ENCODE measurements at places on chromosomes 4 and X.

DNA sequence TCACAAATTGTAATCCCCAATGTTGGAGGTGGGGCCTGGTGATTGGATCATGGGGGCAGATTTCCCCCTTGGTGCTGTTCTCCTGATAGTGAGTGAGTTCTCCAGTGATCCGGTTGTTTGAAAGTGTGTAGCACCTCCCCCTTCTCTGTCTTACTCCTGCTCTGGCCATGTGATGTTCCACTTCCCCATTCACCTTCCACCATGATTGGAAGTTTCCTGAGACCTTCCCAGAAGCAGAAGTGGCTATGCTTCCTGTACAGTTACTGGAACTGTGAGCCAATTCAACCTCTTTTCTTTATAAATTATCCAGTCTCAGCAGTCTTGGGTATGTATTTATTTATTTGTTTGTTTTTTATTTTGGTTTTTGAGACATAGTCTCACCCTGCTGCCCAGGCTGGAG lies 143.2 kb downstream of the CPE start:
- no peak for DNase-seq

- no peak for DNase-seq
These were observed 23.2 kb upstream of the CCSER1 start for GRCh38 chr4:90103991-90104390.

DNA sequence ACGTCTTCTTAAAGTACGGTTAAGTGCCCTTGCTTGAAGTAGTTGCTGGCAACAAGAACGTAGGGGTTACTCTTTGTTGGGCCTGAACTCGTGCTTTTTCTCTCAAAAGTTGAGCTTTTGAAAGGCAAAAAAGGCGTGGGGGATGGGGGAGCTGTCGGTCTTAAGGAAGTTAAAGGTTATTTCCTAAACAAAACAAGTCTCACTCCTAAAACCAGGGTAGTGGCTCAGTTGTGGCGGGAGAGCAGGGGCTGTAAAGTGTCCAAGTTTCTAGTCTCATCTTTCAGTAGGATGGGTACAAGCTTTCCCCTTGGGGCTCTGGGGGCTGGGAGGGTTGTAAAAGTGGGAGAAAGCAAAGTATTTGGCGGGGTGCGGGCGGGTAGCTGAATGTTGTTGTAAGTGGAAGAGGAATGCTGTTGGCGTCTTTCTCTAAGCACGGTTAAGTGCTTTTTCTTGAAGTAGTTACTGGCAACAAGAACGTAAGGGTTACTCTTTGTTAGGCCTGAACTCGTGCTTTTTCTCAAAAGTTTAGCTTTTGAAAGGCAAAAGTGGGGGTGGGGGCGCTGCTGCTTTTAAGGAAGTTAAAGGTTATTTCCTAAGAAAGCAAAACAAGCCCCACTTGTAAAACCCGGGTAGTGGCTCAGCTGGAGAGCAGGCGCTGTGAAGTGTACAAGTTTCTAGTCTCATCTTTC lies 904 bp upstream of the WDR1 start:
- no peak for DNase-seq

GRCh38 chrX:142804085-142804484 lies 221.6 kb upstream of the SPANXN4 start:
- no peak for DNase-seq

GRCh38 chr4:173259310-173259709 lies 74.8 kb downstream of the HMGB2 start:
- no peak for DNase-seq

DNA sequence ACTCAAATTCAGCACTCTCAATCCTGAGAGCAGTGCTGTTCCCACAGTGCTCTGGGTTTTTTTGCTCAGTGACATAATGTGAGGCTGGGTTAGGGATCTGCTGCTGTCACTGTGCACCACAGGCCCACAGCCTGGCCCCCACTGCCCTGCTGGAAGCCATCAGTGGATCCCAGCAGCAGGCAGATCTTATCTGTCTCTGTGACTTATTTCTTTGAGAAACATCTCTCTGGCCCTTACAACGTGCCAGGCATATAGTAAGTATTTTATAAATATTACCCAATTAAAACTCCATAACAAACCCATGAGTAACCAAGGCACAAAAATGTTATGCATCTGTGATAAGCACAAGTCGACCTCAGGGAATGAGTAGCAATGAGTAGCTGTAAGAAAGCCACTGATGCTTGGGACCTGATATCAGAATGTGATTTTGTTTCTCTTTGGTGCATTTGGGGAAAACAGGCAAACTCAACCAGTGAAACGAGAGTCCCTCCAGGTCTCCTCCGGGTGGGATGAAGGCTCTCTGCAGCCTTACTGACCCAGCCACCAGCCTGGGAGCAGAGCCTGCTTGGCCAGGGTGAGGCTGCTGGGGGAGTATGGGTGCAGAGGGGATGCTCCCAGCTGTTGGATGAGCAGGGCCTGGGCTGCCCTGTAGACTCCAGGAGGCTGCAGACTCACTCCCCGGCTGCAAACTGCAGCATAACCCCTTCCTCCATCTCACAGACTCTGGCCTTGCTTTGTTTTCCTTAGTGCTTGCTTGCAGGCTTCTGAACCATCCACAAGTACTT lies 172.7 kb upstream of the LNX1 start:
- peak; percentile 83 for DNase-seq

DNA sequence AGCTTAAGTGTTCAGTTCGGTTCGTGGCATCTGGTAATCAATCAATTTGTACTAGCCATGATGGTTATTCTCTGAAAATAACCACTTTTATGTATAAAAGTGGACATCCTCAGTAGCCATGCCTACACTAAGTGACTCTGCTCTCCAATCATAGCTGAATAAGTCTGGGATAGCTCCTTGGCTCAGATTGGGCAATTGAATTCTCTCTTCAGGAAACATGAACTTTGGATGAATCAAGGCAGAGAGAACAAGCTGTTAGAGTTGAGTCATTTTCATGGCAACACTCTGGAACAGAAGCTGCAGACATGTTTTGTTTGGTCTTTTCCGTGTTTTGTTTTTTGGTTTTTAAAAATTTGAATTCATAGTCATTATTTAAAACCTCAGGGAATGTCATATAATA lies 66.8 kb upstream of the TMEM164 start:
- DNase-seq = no peak

GRCh38 chr4:47463235-47463956 lies at the start of gene COMMD8:
Gene COMMD8 (minus strand): TSS chr4:47463702. CDS start chr4:47463651, 51 bp downstream.
- peak; percentile 97 for DNase-seq

DNA sequence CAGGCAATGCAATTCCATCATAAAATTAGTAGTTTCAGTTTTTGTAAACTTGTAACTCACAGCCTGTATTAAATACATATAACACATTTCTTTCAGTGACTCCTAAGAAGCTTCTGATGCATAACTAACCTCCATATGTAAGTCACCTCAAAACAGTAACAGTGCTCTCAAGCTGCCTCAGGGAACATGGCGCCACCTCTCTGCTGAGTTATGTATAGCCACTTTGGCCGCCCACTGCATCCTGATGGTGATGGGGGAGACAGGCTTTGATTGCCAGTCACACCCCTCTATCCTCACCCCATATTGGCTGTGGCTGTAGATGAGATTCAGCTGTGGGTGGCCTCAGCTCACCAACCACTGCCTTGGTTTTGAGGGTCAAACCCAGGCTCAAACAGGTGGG lies 54.3 kb downstream of the LRBA start:
- DNase-seq = peak; percentile 18

DNA sequence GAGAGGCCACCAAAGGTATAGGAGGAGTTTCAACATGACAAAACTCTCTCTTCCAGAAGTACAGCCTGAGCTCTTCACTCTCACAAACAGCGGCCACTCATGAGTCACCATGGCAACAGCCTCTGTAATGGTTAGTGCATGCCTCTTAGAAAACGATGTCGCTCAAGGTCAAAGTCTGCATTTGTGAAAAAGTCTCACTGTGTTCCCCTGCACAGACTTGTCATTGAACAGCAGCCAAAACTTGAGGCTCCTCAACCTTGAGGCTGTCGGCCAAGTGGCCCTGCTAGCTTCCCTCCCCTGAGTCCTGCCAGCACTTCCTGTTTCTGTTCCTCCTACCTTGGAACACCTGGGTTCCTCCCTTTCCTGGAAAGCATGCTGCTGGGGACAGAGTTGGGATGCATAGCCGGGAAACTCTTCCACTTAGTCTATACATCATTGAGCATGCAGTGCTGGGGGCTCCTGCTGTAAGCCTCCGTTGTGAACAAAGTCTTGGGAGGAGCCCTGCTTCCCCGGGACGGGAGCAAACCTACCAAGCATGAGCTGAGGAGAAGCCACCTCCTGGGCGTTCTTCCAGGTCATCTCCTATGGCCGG lies 66.6 kb downstream of the ING2 start:
- DNase-seq = no peak

DNA sequence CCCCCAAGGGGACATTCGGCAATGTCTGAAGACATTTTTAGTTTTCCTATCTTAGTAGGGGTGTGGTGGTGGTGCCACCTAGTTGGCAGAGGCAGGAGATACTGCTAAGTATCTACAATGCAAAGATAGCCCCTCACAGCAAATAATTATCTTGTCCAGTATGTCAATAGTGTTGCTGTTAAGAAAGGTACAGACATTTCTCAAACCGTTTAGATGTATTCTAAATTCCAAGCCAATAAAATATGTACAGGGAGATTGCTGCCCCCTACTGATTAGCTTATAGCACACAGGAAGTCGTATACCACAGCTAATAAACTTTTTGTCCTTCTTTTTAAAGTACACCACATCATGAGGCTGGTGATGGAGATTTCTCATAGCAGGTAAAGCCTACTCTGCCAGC lies 260.5 kb downstream of the TMA16 start:
- DNase-seq = no peak

DNA sequence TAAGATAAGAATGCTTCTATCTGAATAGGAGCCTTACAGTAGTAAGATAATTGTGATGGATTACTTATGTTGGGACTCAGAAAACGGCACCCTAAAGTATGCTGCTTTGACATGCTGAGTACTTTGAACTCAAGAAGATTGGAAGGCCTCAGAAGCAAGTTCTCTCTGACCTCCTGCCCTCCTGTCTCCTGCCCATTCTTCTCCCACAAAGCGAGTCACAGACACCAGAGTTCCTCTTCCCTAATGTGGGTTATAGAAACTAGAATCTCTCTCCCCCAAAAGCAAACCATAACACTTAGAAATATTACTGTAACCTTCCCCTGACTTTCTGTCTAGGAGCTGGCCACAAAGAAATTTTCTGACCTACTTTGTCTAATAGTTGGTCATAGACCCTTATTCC lies 76.5 kb downstream of the DDIT4L start:
- DNase-seq = no peak

DNA sequence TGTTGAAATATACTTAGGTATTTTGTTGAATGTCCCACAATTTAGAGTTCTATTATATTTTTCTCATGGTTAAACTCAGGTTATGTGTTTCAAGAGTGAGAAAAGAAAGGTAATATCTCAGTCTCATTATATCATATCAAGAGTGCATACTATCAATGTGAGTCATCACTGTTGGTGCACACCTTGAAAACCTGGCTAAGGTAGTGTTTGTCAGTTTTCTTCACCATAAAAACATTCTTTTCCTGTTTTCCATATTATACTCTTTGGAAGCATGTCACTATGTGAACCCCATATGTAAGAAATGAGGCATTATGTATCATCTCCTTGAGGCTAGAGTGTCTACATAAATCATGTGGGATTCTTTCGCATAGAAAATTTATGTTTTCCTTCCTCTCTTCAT lies 307.6 kb upstream of the CTSO start:
- DNase-seq = no peak

DNA sequence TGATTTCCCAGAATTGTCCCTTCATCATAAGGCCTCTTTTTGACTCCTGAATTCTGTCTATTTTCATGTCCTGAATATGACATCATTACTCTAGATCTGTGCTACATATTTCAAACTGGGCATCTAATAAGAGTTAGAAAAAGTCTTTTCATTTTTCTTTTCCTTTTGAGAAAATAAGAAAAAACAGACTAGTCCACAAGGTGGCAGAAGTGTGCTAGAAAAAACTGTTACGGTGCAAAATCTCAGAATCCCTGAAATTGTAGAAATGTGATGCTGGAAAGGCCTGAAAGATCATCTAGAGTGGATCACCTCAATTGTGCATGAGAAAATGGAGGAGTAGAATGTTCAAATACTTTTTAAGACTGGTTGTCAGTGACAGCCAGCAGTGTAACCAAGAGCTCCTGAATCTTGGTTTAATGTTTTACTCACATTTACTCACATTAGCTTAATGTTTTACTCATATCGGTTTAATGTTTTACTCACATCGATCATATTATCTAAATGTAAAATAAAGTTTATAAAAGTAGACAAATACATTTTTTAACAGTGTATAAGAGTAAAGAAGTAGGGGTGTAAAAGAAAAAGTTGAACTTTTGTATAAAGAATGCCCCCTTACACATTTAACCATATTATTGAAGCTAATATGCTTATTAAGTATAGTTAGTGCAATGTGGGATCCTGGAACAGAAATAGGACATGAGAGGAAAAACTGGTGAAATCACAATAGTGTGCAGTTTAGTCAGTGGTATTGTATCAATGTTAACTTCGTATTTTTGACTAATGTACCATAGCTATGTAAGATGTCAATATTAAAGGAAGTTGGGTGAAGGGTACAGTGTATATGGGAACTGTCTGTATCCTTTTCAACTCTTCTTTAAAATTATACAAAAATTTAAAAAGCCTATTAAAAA lies 15.2 kb downstream of the ASB11 start:
- peak; percentile 38 for DNase-seq

GRCh38 chrX:133586443-133586842 lies 171.2 kb upstream of the GPC4 start:
- DNase-seq = no peak

GRCh38 chr4:142550965-142551364 lies 295.1 kb downstream of the INPP4B start:
- no peak for DNase-seq

DNA sequence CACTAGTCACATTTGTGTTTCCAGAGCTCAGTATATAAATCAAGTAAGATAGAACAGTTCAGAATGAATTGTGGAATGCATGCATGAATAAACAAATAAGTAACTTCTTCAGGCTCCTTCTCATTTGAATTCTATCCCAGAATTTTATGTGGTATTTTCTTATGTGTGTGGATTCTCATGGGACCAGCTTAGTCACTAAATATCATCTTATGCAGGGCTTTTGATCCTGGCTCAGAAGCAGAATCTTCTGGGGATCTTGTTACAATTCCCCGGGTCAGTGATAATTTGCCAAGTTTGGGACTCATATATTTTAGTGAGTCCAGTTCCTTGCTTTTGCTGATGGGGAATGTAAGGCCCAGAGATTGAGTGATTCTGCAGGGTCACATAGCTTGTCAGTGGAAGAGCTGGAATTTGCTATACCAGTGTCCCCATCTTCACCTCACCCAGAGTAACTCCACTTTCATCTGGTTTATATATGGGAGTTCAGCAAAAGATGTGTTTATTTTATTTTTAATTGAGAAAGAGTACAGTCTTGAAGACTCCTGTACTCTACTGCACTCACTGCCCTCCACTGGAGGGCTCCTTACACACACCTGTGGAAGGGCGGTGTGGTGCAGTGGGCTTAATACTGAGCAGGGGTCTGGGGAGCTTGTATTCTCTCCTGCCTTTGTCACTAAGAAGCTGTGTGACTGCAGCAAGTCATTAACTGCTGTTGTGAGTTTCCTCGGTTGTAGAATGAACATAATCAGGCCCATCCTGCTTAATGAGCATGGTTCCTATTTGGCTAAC lies 198.2 kb upstream of the CXorf66 start:
- peak; percentile 11 for DNase-seq

DNA sequence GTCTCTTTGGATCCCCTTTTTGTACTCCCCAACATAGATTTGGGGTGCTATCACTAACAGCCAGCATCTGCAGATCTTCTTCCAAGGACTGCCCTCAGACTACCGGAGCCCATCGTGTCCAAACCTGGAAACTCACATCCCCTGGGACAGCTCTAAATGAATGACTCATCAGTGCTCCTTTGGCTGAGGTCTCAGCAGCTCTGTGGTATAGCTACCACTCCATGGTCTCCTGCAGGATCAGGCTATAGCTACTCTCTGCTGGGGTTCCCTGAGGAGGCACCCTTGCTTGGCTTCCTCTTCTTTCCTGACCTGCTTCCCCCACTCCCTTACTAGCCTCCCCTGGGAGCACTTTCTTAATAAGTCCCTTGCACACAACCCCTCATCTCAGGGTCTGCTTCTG lies 97.5 kb upstream of the PRPS2 start:
- DNase-seq = no peak

Data from GM03348 (cell line).